ENCODE measurements at places on chromosomes 2 and 18.

- no peak for DNase-seq
Measured at GRCh38 chr2:191521608-191522208, 156.2 kb upstream of the NABP1 start.

DNA sequence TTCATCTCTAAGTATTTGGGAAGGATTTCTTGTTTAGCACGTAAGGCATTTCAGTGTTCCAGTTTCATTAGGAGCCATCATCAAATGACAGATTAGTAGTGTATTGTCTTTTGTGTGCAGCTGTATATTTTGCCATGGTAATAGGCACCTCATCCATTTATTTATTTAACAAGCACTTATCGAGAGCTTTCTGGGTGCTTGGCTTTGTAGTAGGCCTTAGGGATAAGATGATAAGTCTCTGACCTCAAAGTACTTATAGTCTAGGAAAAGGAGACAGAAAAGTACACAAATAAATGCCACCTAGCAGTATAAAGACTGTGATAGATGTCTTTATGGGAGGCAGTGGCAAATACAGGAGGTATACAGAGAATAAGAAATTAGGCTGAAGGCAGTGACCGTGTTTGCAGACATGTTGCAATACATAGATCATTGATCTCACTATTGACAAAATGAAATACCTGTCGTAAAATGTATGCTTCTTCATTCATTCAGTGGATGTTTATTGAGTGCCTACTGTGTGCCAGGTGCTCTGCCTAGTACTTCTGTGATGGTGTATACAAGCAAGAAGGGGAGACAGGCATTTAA, 265.9 kb downstream of the SETBP1 start:
- DNase-seq: no peak

- DNase-seq: no peak
Measured at GRCh38 chr2:45799679-45800381, 148.4 kb downstream of the PRKCE start.

GRCh38 chr18:27991391-27991790, 185.5 kb downstream of the CDH2 start:
- no peak for DNase-seq

DNA sequence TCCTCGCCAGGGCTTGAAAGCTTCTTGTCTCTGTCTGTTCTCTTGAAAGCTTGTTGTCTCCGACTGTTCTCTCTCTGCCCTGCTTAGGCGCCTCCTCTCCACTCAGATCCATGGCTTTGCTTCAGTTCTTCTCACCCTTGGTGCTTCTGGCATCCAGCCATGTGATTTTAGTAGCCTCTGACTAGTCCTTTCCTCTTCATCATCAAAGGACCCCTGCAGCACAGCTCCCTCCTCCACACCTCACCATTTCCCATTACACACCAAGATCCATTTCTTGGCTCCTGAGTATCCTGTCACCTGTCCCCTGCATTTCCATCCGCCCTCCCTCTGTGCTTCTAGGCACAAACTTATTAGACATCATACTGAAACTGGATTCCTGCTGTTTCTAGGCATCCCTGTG, 59.4 kb downstream of the ZNF236 start:
- DNase-seq: no peak

GRCh38 chr2:32067549-32067948, 4.2 kb downstream of the SPAST start:
- DNase-seq: no peak

- DNase-seq: no peak
Measured at GRCh38 chr2:73899801-73900336, 7.1 kb downstream of the ACTG2 start.

DNA sequence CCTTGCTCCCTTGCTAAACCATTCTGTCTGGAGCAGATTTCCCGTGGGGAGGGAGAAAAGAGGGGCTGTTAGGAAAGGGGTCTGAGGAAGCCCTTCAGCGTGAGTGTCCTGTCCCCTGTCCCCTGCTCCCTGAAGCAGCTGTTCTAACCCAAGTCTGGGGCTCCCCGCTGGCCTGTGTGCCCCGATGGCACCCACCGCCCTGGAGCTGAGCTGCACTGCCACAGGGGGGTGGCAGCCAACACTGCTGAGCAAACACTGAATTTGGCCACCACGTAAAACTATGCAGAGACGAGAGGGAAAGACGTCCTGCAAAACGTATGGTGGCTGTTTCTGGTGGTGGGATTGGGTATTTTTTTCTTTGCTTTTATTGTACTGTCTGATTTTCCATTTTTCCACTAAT, 17.9 kb downstream of the KCNG2 start:
- no peak for DNase-seq

- DNase-seq: no peak
Measured at GRCh38 chr2:200172944-200173581, 133.4 kb upstream of the SPATS2L start.

GRCh38 chr18:75074196-75075015, 134.5 kb downstream of the PTGR3 start:
- DNase-seq: no peak

DNA sequence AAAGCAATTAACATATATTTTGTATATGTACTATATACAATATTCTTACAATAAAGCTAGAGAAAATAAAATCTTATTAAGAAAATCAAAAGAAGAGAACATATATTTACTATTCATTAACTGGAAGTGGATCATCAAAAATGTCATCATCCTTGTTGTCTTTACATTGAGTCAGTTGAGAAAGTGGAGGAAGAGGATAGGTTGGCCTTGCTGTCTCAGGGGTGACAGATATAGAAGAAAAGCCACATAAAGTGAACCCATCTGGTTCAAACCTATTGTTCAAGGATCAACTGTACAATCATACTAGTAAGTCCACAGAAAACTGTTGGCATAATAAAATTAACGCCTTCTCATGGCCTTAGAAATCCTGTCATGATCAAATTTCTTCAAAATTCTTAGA, 26.6 kb downstream of the SESTD1 start:
- DNase-seq: no peak

DNA sequence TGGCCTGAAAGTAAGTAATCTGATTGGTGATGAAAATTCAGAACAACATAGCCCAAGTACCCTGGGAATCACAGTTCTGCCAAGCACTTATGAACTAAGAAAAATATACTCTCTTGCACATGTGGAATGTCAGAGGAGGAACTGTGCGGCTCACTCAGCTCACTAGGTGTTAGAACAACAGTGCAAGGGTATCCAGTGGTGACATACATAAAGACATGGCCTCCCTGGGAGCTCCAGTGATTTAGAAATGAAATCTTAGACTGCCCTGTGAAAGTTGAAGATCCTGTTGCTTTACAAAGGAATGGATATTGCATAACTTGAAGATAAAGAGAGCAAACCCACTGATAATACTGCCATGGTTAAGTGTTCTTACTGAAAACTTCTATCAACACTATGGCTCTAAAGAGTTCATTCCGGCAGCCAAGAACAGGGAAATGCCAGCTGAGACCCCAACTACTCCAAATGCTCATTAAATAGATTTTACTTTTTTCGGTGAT, 246.2 kb downstream of the ARHGAP15 start:
- no peak for DNase-seq

GRCh38 chr2:40477361-40477760, 25.5 kb upstream of the SLC8A1 start:
- no peak for DNase-seq

DNA sequence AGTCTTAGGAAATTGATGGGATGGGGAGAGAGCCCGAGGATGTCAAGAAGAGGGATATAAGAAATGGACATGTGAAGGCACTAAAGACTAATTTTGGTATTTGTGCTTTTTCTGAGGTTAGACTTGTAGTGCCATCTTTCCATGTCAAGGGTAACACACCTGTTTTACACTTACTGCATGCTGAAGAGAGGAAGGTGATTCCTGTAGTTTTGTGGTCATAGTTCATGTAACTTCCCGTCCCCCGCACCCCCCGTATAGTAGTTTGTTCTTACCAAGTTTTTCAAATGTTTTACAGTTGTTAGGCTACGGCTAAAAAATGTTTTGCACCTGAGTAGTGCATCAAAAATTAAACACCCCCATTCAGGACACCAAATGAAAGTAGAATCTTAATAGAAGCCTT, 73.8 kb downstream of the CLIP4 start:
- DNase-seq: no peak

GRCh38 chr2:7182525-7182924, 265.3 kb downstream of the RNF144A start:
- no peak for DNase-seq

DNA sequence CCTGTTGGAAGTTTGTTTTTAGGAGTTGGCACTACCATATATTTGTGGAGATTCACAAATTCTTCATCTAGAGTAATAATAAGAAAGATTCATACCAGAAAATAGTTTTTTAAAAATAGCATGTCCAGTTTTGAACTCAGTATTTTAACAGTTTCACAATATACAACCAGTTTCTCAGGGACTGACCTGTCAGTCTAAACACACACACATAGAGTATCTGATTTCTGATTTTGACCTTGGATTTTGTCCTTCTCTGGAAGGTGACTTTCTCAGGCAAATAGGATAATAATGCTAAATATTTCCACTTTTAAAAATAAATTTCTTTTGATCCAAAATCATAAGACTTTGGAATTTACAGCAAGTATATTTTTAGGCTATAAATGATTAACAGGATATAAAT, 32.0 kb downstream of the MFSD6 start:
- DNase-seq: no peak

- no peak for DNase-seq
Measured at GRCh38 chr18:2990956-2991640, 21.8 kb downstream of the LPIN2 start.

DNA sequence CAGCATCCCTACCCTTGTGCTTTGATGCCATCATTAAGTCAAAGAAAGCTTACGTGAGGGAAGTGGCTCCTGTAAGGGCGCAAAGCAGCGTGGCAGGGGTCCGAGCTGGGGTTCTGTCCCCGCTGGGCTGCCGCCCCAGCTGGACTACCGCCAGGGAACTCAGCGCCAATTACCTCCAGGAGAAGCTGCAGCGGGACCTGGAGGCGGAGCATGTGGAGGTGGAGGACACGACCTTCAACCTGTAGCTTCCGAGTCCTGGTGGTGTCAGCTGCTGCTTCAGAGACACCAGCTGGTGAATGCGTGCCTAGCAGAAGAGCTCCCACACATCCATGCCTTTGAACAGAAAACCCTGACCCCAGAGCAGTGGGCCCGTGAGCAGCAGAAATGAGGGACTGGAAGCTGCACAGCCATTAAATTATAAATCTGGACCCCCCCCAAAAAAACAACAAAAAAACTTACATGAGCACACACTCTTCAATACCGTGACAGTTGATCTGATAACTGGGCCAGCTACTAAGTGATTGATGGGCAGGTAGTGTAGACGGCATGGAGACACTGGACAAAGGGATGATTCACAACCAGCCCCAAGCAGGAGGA, 20.1 kb upstream of the YES1 start:
- DNase-seq: no peak

GRCh38 chr2:74317701-74318100, 25.5 kb downstream of the SLC4A5 start:
- no peak for DNase-seq

DNA sequence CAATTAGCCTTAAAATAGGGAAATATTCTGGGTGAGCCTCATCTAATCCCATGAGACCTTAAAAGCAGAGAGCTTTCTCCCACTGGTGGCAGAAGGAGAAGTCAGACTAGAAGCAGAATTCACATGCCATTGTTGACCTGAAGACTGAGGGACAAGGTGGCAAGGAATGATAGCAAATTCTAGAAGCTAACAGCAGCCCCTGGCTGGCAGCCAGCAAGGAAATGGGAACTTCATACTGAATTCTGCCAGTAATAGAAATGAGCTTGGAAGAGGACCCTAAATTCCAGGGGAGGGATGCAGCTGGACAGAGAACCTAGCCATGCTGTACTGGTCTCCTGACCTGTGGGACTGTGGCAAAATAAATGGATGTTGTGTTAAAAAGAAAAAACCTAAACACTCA, 19.5 kb downstream of the B3GNT7 start:
- no peak for DNase-seq

- DNase-seq: no peak
Measured at GRCh38 chr2:71614976-71615766, 161.8 kb downstream of the DYSF start.

All from cortex of kidney (tissue), 1 donor.